Natural killer cell (primary cell): ENCODE measurements at places on chromosomes 16 and 17. TPM values are rescaled to one million over a fixed set of nuclear protein-coding genes. Genes with fewer than 3 reads are reported as not detected.
A peak's percentile ranks its signal among the peaks of the same experiment; 100 is the strongest.

- no peak for DNase-seq
Measured at GRCh38 chr17:45234641-45235415, 13.1 kb downstream of the FMNL1 start.

RUNDC3A gene
- 0.48 TPM for total RNA-seq

GRCh38 chr16:60810250-60810649, 1226.0 kb downstream of the CDH8 start:
- no peak for DNase-seq

GRCh38 chr17:81349397-81350319, 45.6 kb upstream of the BAHCC1 start:
- DNase-seq = no peak

SEPTIN1 gene
- total RNA-seq = 205 TPM

GRCh38 chr16:20175358-20175757, 101.7 kb upstream of the GPR139 start:
- DNase-seq = no peak

GRCh38 chr17:2406271-2406902, 5.5 kb upstream of the MNT start:
- no peak for DNase-seq

CTRB1 gene
- not detected for total RNA-seq

GRCh38 chr16:66848172-66848571, 4.0 kb downstream of the CA7 start:
- no peak for DNase-seq

DNA sequence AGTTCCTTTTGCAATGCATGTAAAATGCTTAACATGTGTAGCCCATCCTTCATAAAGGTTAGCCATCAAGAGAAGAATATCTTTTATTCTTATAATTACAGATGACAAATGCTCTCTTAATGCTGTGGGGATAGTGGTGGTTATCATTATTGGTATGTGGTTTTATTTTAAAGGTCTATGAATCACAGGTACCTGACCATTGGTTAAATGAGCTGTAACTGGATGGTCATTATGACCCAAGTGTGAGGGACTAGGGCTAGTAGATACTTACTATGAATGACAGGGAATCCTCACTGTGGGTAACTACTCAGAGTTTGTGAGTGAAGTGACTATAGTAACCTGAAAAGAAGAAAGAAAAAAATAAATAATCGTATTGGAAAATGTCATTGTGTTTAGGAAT, 78.8 kb downstream of the CDRT15 start:
- DNase-seq = no peak

DNA sequence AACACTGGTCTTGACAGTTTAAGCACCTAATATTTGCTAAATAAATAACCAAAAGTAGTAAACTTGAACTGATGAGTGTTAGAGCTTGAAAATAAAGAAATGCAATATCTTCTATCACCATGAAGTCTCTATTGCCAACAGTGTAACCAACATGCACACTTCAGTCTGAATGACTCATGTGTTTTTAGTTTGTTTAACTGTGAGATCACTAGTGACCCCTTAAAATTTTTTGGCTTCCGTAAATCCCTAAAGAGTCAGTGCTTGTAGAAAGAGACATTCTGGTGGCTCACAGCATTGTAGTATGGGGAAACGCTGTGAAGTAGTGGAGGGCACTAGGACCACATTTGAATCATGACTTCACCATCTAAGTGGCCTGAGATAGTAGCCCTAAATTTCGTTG, 341.1 kb downstream of the PMP22 start:
- DNase-seq = no peak

AIPL1 gene
- total RNA-seq = not detected

DNA sequence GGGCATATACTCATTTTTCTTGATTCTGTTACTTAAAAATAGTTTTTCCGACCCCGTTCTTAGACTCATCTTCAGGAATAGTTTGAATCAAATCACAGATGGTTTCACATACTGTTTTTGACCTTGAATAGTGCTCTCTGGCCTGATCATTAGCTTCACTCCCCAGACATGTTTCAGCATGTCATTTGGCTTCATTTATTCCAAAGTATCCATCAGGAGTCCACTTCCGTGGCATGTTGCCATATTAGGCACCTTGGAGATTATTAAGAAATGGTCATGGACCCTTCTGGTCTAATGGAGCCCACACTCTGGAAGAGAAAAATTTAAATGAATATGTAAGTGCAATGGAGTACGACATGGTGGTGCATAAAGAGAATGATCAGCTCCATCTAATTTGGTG, 222.3 kb downstream of the FTO start:
- DNase-seq = no peak

DNA sequence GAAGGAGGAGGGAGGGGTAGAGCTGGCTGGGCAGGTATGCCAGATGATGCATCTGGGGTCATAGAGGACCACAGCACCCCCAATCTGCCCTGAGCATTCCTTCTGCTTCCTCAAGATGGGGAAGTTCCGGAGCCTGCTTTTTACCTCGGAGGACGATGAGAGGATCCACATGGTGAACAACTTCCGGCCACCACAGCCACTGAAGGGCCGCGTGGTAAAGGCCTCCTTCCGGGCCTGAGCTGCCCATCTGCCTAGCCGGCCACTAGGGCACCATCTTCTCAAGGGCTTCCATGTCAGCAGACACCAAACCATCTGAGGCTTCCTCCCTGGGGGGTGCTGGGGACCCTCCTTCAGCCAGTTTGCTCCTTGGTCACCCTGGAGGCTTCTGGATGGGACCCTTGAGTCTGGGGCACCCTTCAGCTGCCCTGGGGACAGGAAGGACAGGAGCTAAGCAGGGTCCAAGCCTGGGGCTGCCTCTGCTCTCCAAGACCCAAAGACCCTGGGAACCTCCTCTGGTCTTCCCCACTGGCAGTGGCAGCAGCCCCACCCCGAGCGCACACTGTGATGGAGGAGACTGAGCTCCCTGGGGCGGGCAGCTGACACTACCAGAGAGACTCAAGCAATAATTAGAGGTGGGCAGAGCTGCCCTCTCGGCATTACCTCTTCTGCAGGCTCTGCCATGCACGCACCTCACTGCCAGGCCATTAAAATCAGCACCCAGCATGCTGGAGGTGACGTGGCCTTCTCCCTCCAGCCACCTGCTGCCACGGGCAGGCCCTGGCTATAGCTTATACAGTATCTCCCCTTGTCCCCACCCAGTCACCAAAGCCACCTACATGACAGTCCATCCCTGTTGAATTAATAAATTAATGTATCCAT, 9.3 kb downstream of the CA7 start:
- DNase-seq = no peak

KIF2B gene
- total RNA-seq = not detected

DNA sequence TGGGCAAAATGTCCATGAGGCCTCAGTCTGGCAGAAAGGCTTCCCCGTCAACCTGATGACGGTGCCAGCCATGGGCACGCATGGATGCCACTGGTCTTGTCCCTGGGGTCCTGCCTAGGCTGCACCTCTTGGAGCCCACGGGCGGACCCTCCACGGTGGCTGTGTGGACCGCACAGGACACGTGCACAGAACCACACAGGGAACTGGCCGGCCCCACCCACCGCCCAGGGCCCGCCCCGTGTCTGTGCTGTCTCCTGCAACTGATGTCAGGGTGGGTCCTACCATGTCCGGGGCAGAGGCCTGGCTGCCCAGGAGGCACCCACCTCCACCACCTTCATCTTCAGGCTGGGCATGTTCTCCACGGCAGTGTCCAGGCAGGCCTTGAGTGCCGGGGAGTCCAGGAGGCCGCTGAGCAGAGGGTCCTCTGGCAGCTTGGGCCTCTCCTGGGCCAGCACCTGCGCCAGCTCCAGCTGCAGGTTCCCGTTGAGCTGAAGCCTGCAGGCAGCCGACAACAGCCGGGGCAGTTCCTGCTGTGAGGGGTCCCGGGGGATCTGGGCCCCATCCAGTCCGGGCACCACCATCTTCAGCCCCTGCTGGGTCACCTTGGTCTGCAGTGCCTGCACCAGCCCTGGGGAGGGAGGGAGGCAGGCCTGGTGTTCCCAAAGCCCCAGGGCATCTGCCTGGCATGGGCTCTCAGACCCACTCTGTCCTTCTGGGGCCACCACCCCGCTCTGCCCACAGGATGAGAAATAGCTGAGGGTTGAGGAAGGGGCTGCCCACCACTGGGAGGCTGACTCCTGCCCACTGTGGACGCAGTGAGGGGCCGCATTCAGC, 11.9 kb downstream of the FASN start:
- no peak for DNase-seq

EVI2B gene
- total RNA-seq = 98.9 TPM

DNA sequence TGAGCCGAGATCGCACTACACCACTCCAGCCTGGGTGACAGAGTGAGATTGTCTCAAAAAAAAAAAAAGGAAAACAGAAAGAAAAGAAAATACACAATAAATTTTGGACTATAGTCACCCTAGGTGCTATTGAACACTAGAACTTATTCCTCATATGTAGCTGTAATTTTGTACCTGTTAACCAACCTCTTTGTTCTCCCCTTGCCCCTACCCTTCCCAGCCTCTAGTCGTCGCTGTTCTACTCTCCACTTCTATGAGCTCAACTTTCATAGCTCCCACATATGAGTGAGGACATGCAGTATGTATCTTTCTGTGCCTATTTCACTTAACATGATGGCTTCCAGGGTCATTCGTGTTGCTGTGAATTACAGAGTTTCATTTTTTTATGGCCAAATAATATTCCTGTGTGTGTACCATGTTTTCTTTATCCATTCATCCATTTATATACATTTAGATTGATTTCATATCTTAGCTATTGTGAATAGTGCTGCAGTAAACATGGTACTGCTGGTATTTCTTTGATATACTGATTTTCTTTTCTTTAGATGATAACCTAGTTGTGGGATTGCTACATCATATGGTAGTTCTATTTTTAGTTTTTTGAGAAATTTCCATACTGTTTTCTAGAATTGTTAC, 28.3 kb downstream of the VPS35L start:
- peak; percentile 67 for DNase-seq

SLC4A1 gene
- total RNA-seq = not detected

LPCAT2 gene
- 3.1 TPM for total RNA-seq

MYL11 gene
- total RNA-seq = 7.2 TPM

GRCh38 chr17:35433075-35433894, 985 bp upstream of the SLFN12 start:
- peak; percentile 68 for DNase-seq

SPIRE2 gene
- total RNA-seq = 6.5 TPM
